ENCODE measurements at places on chromosomes 16 and 17.

DNA sequence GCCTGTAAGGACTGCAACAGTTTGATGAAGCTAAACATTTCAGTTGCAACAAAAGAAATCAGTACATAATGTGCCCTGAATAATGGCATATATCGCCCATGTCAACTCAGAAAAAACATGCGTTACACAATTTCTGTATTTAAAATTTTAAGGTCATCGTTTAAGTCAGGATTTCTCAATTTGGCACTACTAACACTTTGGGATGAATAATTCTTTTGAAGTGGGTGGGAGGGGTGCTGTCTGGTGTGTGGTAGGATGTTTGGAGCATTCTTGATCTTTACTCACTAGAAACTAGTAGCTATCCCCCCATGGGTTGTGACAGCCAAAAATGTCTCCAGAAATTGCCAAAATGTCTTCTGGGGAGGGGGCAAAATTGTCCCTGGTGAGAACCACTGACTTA lies 50.7 kb upstream of the CNTNAP4 start:
- DNase-seq, result no peak

DNA sequence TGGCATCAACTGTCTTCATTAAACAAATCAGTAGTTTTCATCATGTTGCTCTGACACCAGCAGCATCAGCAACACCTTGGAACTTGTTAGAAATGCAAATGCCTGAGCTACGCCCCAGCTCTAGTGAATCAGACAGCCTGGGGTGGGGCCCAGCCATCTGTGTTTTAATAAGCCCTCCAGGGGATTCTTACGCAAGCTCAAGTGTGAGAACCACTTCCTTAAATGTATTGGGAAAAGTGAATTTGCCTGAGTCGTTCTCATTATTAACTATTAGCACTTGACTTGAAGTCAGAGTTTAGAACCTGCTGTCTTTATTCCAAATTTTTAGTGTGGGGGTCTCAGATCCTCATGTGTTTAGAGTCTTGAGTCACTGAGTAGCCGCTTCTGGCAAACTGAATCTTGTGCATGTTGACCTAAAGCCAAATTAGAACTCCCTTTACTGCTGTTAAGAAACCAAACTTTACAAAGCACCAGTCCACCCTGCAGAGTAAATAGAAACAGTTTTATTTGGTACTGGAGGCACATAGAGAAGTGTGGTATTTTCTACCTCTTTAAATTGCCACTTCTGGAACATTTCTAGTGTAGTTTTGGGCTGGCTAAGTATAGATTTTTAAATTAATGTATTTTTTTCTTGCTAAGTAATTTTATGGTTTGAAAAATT lies 137.4 kb upstream of the COX10 start:
- DNase-seq, result no peak

DNA sequence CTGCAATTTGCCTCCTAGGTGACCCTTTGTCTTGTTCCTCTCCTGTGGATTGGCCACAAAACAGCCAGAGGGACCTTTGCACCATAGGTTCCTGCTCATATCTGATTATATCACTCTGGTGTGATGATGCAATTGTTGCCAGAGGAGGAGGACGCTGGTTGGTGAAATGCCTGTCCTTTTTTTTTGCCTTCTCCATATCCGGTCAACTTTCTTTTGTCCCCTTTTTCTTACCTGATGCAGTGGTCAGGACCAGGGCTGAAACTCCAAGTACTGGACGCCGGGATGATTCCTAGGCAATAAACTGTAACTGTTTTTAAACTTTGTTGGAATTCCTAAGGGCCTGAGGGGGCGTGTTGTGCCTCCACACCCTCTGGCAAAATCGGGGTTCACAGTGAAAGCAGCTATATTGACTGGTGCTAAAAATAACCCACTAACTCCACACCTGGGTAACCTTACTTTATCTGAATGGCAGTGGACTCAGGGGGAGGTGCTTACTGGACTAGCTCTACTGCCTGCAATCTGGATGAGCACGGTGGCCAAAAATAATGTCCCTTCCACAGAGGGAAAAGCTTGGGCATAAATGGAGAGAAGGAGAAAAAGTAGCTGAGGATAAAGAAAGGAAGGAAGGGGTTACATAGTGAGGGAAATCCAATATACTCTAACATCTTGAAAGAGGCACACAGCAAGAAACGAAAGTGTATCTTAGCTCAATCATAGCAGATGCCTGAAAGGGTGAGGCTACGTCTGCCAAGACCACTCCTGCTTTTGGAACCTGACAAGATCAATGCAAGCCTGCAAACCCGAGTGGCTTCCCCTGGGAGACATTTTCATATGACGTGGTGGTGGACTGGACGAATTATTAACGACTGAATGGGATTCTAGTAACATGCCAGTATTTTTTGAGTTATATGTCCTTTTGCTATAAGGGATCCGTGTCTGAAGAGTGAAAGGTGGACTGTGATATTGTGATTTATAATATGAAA lies 28.4 kb upstream of the ZNF423 start:
- DNase-seq, result no peak

DNA sequence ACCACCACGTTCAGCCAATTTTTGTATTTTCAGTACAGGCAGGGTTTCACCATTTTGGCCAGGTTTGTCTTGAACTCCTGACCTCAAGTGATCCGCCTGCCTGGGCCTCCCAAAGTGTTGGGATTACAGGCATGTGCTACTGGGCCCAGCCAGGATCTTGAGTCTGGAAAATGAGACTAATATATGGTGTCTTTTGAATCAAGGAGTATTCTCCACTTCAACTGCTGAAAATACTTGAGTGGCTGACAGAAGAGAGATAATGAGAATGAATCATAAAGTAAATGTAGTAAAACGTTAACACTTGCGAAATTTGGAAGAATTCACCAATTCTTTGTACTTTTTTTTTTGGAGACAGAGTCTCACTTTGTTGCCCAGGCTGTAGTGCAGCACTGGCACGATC lies 16.6 kb downstream of the SMYD4 start:
- DNase-seq, result no peak

DNA sequence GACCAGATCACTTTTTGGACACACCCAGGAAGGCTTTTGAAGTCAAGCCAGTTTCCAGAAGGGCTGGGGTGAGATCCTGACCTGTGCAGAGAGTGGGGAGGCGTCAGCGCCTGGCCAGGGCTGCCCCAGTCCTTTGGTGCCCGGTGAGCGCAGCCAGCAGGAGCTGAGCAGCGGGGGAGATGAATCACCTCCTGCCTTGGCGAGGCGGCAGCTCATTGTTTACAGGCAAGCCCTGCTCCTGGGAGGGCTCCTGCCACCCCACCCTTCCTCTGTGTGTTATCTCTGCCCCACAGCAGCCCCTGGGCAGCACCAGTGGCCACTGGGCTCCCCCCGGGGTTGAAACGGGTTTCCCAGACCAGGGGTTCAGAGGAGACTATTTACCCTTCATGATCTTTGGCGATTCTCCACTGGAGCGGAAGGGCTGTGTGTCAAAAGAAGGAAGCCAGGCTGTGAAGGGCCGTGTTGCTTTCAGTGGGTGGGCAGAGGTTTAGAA lies 14.1 kb upstream of the ITGB4 start:
- DNase-seq, result no peak

- DNase-seq, result no peak
These were observed 14.8 kb downstream of the UTS2R start for GRCh38 chr17:82386255-82386831.

DNA sequence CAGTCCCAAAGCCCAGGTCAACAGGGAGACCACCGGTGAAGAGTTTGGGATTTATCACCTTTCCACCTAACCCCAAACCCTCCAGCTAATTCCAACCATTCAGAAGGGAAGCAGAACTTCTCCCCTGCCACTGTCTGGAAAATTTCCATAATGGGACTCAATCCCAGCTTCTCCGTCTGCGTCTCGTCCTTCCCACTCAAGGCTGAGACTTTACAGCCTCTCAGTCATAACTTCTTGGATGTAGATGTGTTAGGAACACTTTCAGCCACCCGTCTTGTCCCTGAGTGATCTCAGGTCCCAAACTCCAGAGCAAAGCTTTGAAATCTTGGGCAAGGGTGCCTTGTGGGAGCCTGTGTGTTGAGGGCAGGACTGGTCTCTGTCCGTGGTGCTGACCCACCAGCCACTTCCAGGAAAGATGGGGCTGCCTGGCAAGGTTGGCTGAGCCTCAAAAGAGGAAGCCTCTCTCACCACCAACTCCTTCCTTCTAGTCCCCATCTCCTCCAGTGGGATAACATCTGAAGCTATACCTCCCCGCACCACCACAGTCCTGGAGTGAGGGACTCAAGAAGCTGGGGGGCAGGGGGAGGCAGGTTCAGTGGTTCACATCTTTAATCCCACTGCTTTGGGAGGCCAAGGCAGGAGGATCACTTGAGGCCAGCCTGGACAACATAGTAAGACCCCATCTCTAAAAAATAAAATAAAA lies 9.3 kb downstream of the GAS2L2 start:
- no peak for DNase-seq

DNA sequence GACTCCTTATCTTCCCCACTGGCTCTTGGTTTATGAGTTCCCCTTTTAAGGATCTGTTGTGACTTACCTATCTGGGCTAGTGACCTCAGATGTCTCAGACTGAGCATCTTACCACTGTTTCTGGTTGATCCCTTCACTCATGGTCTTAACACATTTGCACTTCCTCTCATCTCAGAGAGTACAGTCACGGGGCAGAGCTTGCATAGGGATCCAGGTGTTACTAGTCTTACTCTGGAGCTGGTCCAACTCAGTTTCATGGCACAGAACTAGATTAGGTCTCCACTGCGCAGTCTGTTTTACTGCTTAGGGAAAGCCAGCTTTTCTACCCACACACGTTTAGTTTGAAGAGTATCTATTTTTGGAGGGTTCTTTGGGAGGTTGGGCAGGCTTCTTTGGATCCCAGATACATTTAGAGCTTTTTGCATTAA lies 10.2 kb downstream of the GABARAPL2 start:
- DNase-seq, result no peak

DNA sequence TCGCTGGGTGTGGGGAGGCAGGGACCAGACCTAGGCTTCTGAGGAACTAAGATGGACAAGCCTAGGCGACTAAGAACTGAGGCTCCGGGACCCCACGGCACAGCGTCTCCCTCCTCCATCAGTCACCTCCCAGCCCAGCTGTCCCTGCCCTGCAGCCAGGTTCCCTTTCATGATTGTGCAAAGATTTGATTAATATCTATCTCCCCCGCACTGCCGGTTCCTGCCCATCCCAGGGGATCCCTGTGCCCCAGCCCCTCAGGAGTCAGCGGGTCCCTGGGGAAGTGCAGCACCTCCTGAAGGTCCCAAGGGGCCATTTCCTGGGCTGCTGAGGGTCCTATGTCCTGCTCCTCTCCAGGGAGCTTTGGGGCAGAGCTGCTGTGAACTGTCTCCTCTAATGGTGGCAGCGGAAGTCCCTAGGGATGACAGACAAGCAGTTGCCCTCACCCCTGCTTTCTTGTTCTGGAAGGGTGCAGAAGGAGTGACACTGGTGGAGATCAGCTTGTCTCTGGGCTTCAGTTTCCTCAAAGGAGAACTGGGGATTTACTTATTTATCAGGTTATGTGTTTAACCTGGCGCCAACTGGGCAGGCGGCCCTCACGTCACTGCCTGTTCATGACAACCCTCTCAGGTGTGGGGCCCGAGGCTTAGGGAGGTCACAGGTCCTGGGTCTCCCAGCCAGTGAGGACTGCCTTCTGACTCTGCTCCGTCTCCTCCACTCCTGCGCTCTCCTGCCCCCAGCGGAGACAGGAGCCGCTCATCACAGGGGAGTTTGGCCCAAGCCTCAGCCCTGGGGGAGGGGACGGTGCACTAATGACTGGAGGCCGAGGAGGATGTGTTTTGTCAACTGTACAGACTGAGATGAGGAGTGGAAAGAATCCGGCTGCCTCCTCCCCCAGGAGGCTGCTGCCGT lies 1.9 kb upstream of the C16orf74 start:
- peak; percentile 77 for DNase-seq

DNA sequence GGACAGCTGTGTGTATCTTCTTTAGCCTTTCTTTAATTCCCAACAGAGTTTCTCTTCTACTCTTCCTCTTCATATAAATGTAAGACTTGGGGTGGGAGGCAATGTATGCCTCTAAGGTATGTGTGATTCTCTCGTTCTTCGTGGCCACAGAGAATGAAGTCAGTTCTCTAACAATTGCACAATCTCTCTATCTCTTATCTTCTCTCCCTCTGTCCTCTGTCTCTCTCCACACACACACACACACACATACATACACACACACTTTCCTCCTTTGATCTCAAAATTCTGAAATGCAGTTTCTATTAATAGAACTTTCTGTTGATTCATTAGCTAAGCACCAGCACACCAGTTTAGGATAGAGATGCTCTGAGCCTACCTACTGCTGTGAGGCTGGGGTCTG lies 615.7 kb upstream of the SALL1 start:
- no peak for DNase-seq

GRCh38 chr16:22250522-22250921 lies 44.4 kb downstream of the EEF2K start:
- no peak for DNase-seq

GRCh38 chr17:78075545-78075944 lies 53.0 kb downstream of the TMC6 start:
- no peak for DNase-seq

GRCh38 chr16:5820472-5820871 lies 722.9 kb upstream of the EEF2KMT start:
- DNase-seq, result no peak

DNA sequence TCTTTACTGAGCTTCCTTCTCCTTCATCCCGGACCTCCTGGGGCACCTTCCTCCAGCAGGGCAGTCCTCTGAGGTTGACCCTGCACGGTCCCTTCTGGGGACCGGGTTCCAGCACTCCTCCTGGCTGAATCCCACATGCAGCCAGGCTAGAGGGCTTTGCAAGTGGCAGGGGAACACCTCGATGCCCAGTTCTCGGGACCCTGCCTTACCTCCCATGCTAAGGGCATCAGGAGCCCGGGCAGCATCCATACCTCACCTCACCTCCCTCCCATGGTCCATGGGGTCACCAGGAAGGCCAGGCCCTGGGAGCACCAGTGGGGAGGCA lies 81.1 kb downstream of the NT5M start:
- DNase-seq, result no peak

DNA sequence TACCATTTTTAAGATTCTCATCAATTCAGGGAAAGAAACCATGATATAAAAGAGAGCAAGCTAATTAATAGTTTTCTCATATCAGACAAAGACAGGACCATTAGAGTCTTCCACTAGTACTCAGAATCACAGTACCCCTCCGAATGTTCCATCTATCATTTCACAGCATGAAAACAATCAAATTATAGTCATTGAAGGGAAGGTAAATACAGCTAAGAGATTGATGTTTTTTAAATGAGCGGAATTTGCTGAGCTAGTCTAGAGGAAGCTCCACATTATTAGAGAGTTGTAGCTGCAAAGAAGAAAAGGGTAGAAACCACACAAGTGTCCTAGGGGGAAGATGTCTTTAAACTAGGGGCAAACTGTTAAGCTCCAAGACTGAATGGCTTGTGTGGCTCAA lies 808.9 kb downstream of the CDH11 start:
- DNase-seq, result no peak

GRCh38 chr17:64154717-64155116 lies 24.8 kb upstream of the ERN1 start:
- DNase-seq, result no peak

- no peak for DNase-seq
These were observed 8.7 kb downstream of the MSL1 start for GRCh38 chr17:40130352-40131042.

Data from GM06990 (cell line).